NCI-H82 (cell line): ENCODE measurements at places on chromosomes 2 and 18.

- DNase-seq: no peak
Observed at GRCh38 chr2:1632510-1632909, 111.8 kb downstream of the PXDN start.

- DNase-seq: peak; percentile 72
Observed at GRCh38 chr2:1750933-1751766, 6.8 kb upstream of the PXDN start.

DNA sequence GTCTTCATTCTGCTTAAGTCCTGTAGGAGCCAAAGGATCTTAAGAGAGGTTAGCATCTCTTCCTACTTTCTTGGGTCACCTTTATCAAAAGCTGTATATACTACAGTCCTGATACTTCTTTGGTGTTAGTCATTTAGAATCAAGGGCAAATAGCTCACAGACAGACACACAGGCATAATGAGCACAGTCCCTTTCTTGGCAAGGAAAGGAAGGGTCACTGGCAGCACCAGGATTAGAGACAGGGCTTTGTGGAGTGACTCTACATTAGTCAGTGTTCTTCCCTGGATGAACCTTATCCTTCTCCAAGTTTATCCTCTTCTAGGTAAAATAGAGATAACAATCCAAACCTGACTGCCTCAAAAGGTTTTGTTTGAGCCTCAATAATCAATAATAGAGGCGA lies 40.0 kb upstream of the NCKAP5 start:
- DNase-seq: no peak

DNA sequence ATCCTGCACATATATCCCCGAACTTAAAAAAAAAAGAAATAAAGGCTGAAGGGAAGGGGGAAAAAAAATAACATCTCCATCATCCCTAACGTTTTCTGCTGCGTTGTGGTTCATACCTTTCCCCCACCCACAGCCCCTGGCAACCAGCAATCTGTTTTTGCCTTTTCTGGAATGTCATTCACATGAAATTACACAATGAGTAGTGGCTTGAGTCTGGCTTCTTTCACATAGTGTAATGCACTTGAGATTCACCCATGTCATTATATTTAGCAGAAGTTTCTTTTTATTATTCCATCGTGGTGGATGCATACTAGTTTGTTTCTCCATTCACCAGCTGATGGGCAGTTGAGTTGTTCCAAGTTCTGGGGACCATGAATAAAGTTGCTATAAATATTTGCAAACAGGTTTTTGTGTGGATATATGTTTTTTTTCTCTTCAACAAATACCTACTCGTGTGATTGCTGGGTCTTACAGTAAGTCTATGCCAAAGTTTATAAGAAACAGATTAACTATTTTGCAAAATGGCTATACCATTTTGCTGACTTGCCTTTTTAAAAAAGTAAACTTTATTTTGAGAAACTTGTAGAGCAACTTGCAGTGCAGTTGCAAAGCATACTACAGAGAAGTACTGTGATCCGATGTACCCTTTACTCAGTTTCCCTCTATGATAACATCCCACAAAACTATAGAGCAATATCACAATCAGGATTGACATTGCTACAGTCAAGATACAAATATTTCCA lies 322.5 kb downstream of the LPIN1 start:
- no peak for DNase-seq
